AG10803 (cell line): ENCODE measurements at places on chromosomes 16 and 17.

DNA sequence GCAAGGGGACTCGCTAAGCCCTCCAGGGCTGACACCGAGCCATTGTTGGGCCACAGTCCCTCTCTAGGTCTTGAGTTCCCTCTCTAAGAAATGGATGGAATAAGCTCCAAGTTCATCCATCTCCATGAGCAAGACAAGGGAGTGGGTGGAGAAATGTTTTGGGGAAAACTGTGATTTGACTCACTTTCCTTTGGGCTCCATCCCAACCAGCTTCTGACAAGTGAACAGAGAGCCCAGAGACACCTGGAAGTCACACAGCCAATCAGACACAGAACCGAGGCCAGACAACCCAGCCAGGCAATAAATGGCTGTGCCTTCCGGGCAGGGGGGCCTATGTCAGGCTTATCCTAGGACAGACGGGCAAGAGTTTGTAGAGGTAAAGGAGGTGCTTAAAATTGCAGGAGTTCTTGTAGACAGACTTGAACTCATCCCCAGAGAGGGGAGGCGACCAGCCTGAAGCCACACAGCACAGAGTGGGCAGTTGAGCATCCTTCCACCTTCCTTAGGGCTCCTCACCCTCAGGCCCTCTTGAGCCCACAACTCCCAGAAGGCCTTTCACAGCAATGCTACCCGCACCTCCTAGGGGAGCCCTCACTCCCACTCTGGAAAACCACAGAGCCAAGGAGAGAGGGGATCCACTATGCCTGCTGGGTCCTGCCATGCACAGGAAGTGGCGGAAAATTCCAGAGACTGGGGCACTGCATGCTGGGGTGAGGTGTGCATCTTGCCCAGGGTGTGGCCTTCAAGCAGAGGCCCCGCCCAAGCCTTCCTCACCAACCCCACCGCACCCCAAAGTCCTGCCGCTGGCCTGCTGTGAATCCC is 9.5 kb upstream of the FAM83G start:
- no peak for DNase-seq

- peak; percentile 13 for DNase-seq
Measured at GRCh38 chr17:32671896-32672295, 185.1 kb downstream of the CDK5R1 start.

DNA sequence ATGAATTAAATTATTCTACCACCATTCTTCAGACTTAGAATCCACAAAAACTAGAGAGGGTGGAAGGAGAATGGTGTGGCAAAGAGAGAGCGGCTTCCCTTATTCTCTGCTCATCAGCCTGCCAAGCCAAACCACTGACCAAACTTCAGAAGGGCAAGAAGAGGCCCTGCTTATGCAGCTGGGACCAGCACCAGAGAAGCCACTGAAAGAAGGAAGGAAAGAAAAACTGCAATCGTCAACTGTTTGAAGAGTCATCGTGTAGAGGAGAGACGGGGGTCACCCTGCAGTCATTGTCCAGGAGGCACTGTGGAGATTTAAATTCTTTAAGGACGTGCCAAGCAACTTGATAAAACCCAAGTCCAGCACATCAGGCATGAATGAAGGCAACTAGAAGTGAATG is 15.6 kb downstream of the PMP22 start:
- DNase-seq, result no peak

- no peak for DNase-seq
Measured at GRCh38 chr17:39173080-39173479, 7.1 kb upstream of the ARL5C start.

DNA sequence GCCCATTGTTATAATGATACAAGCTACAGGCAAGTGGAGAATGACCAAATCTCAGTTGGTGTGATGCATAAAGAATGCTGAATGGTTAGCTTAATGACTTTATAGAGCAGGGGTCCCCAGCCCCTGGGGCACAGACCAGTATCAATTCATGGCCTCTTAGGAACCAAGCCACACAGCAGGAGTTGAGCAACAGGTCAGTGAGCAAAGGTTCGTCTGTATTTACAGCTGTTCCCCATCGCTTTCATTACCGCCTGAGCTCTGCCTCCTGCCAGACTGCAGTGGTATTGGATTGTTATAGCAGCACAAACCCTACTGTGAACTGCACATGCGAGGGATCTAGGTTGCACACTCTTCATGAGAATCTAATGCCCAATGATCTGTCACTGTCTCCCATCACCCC is 114.0 kb upstream of the ZFHX3 start:
- DNase-seq, result no peak

DNA sequence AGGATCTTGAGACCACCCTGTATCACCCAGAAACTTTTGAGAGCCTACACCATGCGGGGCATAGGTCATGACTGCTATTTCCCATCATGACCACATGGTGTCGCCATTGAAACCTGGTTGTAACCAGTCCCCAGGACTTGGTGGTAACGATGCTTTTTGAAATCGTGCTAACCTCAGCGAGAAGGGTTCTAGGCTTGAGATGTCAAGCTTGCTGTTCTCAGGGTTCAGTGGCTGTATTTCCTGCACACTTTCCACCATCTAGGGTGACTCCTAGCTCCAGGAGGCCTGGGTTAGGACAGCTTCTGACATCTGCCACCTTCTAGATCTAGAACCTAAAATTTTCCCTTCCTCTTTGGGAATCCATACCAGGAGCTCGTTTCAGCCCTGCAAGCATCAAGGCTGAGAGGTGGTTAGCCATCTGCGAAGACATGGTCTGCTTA is 13.0 kb upstream of the SPNS3 start:
- peak; percentile 66 for DNase-seq

DNA sequence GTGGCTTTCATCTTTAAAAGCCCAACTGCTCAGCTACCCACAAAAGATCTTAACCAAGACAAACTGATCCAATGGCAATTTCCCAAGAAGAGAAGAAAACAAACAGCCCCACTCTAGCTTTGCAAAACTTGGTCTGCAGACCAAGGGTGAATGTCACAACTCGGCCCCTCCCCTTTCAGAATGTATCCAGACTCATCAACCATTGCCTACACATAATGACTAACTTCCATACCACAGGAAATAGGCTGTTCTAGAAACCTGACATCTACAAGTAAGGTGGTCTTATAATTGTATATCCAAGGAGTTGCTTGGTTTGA is 16.0 kb downstream of the DCUN1D3 start:
- peak; percentile 68 for DNase-seq

- DNase-seq, result no peak
Measured at GRCh38 chr17:80413771-80414507, 1.0 kb upstream of the ENDOV start.

DNA sequence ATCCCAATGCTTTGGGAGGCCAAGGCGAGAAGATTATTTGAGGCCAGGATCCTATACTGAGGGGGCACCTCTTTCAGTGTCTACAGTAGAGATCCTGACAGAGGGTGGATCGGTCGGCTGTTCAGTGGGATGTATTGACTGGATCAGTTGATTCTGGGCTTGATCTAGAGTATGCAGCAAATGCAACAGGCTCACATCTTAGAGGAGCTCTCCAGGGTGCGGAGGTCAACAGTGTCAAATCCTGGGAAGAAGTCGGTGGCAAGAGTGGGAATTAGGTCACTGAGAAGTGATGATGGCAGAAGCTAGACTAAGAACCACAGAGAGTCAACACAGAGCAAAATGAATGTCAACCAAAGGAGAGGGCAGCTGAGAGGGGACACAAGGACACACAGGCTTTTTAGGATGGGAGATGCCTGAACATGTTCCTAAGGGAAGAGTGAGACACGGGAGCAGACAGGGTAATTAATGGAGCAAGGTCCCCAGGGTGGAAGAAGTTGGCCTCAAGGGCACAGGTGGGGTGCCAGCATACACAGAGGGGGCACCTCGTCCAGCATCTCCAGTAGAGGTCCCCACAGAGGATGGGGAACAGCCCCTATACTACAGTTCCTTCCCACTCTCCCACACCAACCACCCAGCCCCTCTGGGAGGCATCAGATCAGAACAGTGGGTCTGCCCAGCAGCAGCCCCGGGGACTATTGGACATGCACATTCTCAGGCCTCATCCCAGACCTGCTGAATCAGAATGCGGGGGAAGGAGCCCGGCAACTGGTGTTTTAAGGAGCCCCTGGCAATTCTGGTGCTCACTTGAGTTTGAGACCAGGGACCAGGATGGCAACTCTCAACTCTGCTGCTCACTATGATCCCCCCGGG is 10.0 kb upstream of the CYTH1 start:
- DNase-seq, result no peak

GRCh38 chr17:41434005-41434404 is 6.8 kb downstream of the KRT38 start:
- DNase-seq, result no peak

DNA sequence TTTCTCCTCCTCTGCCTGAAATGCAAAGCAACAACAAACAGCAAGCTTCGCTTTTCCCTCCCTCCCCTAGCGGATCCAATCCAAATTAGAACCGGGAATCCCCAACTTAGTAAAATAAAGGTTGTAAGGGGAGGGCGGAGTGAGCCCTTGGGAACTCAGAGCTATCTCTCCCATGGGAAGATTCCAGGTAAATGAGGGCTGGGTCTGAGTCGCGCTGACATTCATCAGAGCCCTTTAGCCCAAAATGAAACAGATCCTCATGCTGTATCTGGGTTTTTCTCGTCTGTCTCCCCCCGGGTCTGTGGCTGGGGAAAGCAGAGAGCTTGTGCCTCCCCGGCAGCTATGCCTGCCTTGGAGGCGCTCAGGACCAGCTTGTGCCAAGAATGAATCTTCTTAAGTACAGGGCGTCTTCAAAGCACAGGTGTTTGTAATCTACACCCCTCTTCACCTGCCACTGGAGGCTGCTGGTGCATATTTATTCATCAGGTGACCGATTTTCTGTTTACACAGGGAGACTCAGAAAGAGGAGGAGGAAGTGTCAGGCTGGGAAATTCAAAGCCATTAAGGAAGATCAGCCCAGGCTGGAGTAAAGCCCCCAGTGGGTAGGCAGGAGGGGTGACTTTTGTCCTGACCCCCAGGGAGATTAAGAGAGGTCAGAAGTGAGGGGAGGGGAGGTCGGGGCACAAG is 55.0 kb upstream of the GSE1 start:
- no peak for DNase-seq

DNA sequence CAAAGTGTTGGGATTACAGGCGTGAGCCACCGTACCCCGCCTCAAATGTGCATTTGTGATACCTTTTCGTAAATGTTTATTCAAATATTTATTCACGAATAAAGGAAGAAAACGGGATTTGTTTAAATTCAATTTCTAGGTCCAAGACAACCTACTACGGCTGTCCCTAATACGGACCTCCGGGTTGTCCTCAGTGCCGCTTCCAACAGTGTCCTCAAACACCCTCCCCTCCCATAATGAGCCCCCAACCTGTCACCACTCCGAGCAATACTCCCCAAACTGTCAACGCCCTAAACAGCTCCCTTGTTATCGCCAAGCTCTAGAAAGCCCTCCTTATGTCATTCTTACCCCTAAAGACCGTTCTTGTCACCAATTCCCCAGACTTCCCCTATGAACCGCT is 539 bp upstream of the GABARAPL2 start:
- DNase-seq, result no peak

DNA sequence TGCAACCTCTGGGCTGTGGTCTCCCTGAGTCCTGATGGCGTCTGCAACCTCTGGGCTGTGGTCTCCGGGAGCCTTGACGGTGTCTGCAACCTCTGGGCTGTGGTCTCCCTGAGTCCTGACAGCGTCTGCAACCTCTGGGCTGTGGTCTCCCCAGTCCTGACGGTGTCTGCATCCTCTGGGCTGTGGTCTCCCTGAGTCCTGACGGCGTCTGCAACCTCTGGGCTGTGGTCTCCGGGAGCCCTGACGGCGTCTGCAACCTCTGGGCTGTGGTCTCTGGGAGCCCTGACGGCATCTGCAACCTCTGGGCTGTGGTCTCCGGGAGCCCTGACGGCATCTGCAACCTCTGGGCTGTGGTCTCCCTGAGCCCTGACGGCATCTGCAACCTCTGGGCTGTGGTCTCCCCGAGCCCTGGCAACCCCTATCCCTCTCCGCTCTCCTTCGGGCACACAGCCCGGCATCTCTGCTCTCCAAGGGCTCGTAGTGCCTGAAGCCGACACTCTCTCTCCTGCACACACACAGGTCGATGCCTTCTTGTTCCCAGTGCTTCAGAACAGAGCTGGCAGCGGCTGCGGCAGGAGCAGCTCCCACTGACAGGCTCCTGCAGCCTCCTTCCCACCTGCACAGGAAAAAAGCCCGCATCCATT is 45.6 kb downstream of the METRNL start:
- DNase-seq, result no peak

- DNase-seq, result no peak
Measured at GRCh38 chr16:56915336-56916119, 16.4 kb upstream of the HERPUD1 start.

- DNase-seq, result peak; percentile 58
Measured at GRCh38 chr16:70638814-70639792, 7.3 kb upstream of the IL34 start.

DNA sequence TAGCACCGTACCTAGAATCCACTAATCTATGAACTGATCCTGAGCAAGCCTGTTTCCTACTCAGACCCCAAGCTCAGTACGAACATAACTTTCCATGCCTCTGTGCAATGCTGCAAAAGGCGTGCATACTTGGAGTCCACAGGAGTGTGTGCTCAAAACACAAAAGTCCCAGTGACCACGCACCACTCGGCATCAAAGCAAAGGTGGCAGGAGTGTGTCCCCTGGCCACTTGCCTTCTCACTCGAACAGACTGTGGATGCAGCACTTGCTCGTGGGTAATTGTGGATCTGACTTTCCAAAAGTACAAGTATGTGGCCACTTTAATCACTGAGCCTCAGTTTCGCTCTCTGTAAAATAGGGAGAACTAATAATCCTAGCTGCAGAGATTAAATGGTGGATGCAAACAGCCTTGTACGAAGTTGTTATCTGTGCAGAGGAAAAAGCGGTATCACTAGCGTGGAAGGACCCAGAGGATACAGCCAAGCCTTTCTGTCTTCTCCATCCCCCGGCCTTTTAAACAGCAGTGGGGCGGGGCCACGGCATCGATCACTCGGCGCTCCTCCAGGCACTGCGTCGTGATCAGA is 311 bp upstream of the KDM8 start:
- peak; percentile 96 for DNase-seq

- no peak for DNase-seq
Measured at GRCh38 chr17:48729335-48730239, 1.0 kb upstream of the HOXB13 start.

DNA sequence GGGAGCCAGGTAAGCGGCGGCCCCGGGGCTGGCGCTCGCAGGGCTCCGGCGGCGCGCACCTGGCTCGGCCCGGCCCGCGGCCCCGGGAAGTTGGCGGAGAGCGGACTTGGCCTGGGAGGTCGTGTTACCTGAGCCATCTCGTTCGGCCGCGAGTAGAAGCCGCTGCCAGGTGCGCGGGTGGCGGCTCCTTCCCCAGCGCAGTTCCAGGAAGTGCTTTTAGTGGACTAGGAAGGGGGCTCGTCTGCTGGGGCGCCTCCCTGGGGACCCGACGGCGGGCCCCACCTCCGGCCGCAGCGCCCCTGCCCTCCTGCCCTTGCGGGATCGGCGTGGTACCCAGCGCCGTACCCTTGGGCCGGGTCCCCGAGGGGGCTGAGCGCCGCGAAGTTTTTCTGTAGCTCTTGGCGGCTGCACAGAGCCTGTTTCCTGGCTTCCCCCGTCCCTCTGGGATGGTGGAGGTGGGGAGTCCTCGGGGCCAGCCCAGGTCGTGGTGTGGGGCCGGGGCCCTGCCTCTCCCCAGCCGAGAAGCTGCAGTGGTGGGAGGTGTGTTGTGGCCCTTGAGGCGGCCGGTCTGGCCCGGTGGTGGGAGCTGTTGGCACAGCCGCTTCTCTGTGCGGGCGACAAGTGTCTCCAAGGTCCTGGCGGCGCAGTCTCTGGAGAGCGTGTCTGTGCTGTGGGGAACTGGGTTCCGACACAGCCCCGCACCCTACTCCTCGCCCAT is 96.9 kb downstream of the RAB11FIP4 start:
- no peak for DNase-seq

- DNase-seq, result no peak
Measured at GRCh38 chr17:4780325-4780955, 5.7 kb downstream of the VMO1 start.
